ENCODE measurements at places on chromosomes 13 and 19.
A peak's percentile ranks its signal among the peaks of the same experiment; 100 is the strongest.

GRCh38 chr19:3556978-3557460, 367 bp downstream of the MFSD12 start:
- DNase-seq = peak; percentile 31

GRCh38 chr19:33310606-33311325, 8.4 kb upstream of the CEBPA start:
- no peak for DNase-seq

GRCh38 chr19:55667006-55667381, 8.0 kb upstream of the EPN1 start:
- no peak for DNase-seq

GRCh38 chr19:18013210-18014111, 5.5 kb downstream of the ARRDC2 start:
- DNase-seq = no peak

- no peak for DNase-seq
Observed at GRCh38 chr19:57818378-57818777, 3.7 kb upstream of the ZNF552 start.

DNA sequence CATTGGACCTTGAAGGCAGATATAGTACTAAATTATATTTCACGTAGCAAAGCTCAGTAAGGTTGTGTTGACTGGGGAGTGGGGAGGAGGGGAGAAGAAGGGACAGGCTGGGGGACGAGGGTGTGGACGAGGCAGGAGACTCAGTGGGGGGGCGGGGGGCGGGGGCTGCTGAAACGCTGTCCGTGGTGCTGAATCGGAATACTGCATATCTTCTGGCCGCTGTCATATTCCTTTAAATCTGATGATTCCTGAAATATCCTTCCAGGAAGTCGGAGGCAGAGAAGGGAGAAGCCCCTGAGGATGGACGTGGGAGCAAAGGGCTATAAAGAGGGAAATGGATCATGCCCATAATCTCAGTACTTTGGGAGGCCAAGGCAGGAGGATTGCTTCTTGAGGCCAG, 34.7 kb upstream of the CASP14 start:
- DNase-seq = no peak

DNA sequence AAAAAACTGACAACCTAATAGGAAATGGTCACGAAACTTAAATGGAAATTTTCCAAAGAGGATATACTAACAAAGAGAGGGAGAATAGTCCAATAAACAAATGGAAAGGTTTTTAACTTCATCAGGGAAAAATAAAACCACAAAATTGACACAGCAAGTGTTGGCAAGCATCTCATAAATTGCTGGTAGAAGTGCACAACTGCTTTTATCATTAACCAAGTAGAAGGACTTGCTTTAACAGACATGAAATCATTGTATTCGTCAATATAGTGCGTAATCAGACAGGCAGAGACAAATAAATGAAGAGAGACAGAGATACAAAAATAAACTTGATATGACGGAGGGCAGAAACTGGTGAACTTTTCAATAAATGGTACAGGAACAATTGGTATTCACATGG, 7.4 kb downstream of the TGDS start:
- DNase-seq = no peak

DNA sequence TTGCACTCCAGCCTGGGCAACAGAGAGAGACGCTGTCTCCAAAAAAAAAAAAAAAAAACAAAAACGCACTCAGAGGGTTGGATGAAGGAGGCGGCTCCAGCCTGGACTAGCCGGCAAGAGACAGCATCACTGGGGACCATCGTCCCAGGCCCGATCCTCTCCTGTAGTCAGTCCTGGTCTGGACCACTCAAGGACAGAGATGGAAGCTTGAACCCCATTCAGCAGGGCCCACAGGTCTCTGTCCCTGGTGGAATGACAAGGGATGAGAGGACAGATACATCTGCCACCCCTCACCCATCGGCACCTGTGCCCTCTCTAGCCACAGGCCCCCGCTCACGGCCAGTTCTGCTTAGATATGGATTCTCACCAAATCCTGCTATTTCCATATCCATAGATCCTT, 14.0 kb downstream of the ADGRE5 start:
- DNase-seq = no peak

- no peak for DNase-seq
Observed at GRCh38 chr19:17766543-17767131, 15.4 kb downstream of the FCHO1 start.

GRCh38 chr19:3123088-3123721, 12.6 kb upstream of the GNA15 start:
- no peak for DNase-seq

GRCh38 chr19:11971041-11971440, 6.2 kb downstream of the ZNF763 start:
- no peak for DNase-seq

- no peak for DNase-seq
Observed at GRCh38 chr13:47397739-47398138, 500.9 kb upstream of the HTR2A start.

DNA sequence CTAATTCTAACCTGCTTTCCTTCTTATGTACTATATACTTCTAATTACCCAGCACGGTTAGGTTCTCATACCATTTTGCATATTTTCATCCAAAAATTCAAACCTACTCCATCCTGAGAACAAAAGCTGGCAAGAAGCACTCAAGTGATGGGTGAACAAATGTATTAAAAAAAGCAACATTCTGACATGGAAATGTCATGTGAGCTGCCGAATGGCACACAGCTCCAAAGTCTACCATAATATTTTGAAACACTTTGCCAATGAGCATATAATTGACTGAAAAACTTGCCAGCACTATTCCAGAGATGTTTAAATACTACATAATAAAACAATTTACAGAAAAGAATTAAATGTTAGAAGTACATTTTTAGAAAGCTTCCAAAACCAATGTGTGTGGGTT, 274.6 kb downstream of the ENOX1 start:
- no peak for DNase-seq
